A549 treated with AZD2906 at 1 μM for 4 hours (cell line): ENCODE measurements at places on chromosomes 16 and 17. TPM values are rescaled to one million over a fixed set of nuclear protein-coding genes. Genes with fewer than 3 reads are reported as not detected.

Gene FBF1
- 5.5 to 8.4 TPM (median 7.1 TPM) in 5 replicates for total RNA-seq

Gene CD300LB
- 0.05 to 0.14 TPM (median 0.05 TPM) in 4 of 5 replicates, not detected in the other for total RNA-seq

Gene MYO15B
- total RNA-seq, result 28.6 to 53.5 TPM (median 47.2 TPM) in 5 replicates

Gene TNFRSF13B
- total RNA-seq, result not detected in 5 replicates

Gene TM4SF5
- 0.45 to 0.94 TPM (median 0.63 TPM) in 5 replicates for total RNA-seq

Gene RHBDL1
- 0.50 to 1.5 TPM (median 1.3 TPM) in 5 replicates for total RNA-seq
